ENCODE measurements at places on chromosomes 12 and 14.

DNA sequence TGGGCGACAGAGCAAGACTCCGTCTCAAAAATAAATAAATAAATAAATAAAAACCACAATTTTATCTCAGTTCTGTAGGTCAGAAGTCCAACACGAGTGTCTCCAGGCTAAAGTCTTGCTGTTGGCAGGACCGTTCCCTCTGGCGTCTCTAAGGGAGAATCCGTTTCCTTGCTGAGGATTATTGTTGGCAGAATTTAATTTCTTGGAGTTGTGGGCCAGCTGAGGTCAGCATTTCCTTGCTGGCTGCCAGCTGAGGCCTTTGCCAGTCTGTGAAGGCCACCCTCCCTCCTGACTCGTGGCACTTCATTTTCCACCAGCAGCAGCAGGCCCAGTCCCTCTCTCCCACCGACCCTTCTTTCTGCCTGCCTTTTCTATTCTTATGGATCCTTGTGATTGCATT lies 17.2 kb downstream of the PSMC1 start:
- no peak for DNase-seq

DNA sequence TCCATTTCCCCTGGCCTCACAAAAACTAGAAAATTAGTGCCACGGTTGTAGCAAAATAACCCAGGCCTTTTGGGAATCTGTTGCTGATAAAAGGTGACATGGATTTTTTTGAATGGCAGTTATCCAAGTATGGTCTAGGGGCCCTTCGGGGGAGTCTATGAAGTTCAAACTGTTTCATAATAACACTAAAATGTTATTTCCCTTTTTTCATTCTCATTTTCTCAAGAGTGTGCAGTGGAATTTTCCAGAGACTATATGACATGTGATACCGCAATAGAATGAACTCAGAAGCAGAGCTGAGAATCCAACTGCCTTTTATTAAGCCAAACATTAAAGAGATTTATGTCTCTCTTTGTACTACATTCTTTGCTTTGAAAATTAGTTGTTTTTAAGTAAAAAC lies 26.9 kb downstream of the GSTZ1 start:
- no peak for DNase-seq

DNA sequence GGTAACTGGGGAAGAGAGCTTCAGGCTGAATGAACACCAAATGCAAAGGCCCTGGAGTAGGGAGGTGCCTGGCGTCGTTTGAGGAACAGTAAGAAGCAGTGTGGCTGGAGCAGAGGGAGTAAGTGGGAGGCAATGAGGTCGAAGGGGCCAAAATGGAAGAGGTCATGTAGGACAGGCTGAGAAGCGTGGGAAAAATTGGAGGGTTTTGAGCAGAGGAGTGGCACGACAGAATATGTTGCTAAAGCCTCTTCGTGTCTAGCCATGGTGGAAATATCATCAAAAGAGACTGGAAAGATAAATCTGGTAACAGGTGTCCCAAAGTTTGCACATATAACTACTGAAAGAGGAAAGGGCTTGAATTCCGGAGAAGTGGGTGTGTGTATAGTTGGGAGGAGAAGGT lies 1.9 kb downstream of the TRIM9 start:
- no peak for DNase-seq

- DNase-seq, result no peak
These were observed 52.9 kb upstream of the CCND2 start for GRCh38 chr12:4220536-4221257.

- DNase-seq, result no peak
These were observed 325.1 kb downstream of the ALG10 start for GRCh38 chr12:34347367-34347766.

DNA sequence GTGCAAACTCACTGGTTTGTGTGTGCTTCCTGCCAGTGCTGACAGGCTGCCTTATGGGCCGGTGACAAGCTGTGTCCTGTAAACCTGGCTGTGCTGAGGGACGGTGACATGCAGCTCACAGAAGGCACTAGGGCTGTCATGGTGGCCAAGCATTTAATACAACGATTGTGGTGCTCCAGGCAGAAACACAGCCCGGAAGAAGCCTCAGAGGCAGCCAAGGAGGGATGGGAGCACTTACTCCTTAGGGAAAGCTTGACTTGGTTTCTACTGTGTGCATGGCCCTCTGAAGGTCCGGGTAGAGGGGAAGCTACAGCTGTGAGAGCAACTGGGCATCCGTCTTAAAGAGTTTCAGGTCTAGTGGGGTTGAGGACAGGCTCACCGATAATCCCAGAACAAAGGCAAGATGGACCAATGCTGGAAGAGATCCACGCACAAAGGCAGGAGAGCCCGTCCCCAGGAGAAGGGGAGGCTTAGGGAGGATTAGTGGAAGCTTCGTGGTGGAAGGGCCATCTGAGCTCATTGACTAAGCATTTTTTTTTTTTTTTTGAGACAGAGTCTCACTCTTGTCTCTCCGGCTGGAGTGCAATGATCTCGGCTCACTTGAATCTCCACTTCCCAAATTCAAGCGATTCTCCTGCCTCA lies 10.7 kb upstream of the MCRS1 start:
- no peak for DNase-seq

DNA sequence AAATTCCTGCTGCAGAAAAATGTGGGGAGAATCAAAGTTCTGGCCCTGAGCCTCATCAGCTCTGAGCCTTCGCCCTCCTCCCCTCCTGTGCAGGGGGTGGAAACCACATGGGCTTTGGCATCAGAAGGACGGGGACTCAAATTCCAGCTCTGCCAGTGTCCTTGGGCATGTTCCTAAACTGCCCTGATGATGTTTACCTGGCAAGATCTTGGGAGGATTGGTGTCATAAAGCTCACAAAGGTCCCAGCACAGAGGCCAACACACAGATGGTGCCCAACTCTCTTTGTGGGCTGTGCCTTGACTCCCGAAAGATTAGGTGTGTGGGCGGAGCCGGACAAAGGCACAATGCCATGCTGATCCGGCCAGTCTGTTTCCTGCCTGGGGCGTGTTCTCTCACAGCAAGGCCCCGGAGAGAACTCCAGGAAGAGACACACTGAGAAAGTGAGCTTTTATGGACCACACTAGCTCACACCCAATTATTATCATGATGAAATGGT lies 20.5 kb upstream of the CLMN start:
- DNase-seq, result no peak

- DNase-seq, result no peak
These were observed 86.7 kb downstream of the PRIMA1 start for GRCh38 chr14:93701562-93701961.

GRCh38 chr12:131348646-131349045 lies 362.2 kb upstream of the SFSWAP start:
- no peak for DNase-seq

GRCh38 chr12:19997656-19998400 lies 370.5 kb upstream of the PDE3A start:
- DNase-seq, result no peak

GRCh38 chr12:46197883-46198282 lies 71.0 kb downstream of the SLC38A1 start:
- no peak for DNase-seq

DNA sequence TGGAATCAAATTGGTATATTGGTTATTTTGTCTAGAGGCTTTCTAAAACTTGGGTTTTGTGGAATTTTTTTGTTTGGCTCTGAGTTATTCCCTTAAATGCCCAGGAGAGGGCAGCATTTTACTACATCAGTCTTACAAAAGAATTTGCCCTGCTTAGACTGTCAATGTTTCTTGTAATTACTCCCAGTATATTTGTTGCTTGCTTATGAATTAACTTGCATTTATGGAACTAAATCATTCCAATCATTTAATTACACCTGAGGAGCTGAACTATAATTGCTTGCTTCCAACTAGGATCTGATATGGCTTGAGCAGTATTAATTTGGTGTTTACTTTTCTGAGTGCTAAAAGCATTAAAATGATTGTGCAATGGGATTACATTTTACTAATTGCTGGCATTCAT lies 48.7 kb downstream of the MIPOL1 start:
- no peak for DNase-seq

DNA sequence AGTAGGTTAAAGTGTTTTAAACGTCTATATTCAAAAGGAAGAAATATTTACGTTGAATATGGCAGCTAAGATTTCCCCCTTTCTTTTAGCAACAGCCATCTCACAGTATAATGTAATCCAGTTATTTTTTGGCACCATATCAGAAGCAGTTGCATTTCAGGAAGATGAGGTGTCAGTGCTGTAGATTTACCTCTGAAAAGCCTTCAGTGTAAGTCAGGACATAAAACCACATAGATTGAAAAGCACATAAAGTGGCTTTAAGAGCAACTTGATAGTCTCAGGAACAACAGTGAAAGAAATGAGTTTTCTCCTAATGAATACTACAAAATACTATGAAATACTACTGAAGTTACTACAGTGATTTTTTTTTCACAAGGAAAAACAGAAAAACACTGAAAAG lies 6.9 kb downstream of the MLH3 start:
- DNase-seq, result no peak

GRCh38 chr12:124379938-124380754 lies 85.3 kb downstream of the RFLNA start:
- no peak for DNase-seq

- DNase-seq, result no peak
These were observed 96.8 kb downstream of the SRGAP1 start for GRCh38 chr12:63941166-63941800.

- DNase-seq, result no peak
These were observed 10.2 kb downstream of the EID3 start for GRCh38 chr12:104313568-104314241.

DNA sequence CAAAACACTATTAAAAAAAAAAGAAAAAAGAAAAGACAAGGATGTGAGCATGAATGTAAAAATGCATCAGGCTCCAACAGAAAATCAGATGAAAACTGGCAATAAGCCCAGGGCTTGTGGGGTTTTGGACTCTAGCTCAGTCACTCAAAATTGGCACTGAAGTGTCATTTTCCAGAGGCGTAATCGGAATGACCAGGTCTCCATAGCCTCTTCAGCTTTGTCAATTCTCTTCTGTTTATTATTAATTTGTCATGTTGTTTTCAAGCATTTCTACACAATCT lies 137.2 kb upstream of the TRHDE start:
- no peak for DNase-seq

DNA sequence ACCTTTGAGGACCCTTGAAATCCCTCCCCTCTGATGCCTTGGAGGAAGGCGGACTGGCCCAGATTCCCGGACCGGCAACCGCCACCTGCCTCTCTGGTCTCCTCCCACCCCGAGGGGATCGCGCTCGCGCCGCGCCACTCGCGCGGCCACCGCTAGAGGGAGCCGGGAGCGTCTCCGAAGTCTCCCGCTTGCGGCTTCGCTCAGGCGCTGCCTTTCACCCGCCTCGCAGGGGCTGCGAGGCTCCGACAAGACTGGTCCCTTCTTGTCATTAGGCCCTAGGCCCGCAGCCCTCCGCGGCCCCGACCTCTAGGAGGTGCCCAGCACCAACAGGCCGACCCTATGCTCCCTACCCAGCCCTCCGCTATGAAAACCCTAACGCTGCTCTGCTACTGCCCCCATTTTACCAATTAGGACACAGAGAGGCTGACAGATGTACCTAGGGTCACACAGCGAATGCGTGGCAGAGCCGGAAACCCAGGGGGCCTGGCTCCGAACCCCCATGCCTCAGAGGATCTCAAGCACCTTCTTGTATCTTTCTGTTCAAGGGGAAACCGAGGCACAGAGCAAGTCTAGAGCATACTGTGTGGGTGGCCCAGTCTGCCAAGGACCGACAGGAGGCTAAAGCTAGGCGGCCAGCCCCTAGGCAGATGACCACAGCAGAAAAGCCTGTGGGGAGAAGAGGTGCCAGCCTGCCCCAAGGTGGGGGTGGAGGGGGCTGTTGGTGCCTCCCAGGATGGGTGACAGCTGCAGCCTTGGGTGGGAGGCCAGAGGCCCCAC lies 21.4 kb upstream of the VSX2 start:
- no peak for DNase-seq

DNA sequence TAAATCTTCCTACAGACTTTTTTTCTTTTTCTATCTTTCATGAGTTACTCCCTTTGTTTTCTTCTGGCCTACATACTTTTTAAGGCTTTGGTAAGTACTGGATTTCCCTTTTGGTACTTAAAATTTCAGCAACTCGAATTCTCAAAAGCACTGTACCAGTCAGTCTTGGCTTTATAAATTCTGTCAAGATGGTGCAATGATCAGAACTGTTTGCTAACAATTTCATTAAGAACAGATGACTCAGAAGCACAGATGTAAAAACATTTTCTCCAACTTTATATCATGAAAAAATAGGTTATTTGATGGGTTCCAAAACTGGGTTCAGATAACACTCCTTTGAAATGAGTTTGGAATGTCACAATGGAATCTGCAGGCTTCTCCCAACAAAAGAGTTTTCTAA lies 1961.8 kb upstream of the FLRT2 start:
- DNase-seq, result no peak

DNA sequence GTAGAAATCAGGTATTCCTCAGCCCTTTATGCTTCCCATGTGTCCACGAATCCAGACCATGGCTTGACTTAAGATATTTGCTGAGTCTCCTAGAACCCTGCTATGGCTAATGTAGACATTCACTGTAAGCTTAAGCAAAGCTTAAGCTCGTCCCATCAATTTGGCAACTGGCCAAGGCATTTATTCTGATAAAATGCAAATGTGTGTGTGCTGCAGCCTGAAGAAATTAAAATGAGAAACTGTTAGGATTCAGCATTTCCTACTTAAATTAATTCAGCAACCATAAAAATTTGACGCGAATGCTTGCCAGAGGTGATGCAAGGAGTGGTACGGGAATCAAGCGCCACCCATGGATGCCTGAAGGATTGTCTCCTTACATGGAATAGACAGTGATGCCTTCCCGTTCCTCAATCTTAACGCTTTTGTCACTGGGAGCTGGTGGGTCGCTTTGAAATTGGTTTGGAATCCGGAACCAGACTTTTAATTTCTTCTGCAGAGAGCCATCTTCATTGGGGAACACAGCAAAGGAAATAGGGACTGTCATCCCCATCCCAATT lies 13.2 kb downstream of the HEBP1 start:
- no peak for DNase-seq

- DNase-seq, result no peak
These were observed 36.6 kb upstream of the SPPL3 start for GRCh38 chr12:120940799-120941198.

DNA sequence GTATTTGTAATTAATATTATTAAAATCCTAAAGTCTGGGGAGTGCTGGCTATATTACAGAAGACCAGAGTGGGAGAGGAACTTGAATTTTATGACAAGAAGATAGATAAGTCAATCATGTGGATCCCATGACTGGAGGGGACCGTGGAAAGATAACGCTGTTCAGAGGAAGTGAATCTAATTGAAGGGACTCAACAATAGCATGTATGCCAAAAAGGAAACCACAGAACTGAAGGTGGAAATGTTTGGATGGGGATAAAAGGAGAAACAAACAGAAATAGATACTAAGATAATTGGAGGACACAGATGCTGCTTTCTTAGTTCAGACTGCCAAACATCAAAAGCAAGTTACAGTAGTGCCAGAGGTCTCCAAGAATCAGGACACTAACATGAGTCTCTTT lies 21.1 kb downstream of the OR6J1 start:
- no peak for DNase-seq

GRCh38 chr12:105316931-105317852 lies 13.3 kb upstream of the C12orf75 start:
- no peak for DNase-seq

DNA sequence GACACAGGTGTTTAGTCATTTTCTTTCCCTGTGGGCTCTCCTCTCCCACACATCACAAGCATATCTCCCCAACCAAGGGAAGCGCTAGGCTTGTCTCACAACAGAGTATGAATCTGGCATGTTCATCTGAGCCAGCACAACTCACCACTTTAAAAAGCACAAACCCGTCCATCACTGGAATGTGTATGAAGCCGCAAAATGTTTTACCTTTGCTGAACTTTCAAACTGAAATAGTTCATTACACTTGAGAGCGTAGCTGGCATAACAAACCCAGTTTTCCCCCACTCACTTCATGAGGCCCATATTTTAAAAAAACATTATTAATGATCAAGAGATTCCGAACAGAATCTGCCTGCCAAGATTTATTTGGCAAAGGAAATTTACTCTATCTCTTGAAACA lies 15.8 kb downstream of the NID2 start:
- DNase-seq, result no peak

Measured in esophagus squamous epithelium (tissue), 5 donors.